ENCODE measurements at places on chromosomes 16 and 17. TPM values are rescaled to one million over a fixed set of nuclear protein-coding genes. Genes with fewer than 3 reads are reported as not detected.
A peak's percentile ranks its signal among the peaks of the same experiment; 100 is the strongest.

KRT40 gene
- total RNA-seq = not detected

GJC1 gene
- total RNA-seq = 8.2 TPM

KRTAP9-1 gene
- total RNA-seq = not detected

WDR90 gene
- 6.5 TPM for total RNA-seq

- peak; percentile 81 for DNase-seq
Measured at GRCh38 chr16:69326172-69326873, 4.1 kb downstream of the PDF start.

GRCh38 chr16:13896543-13897182, 23.3 kb upstream of the ERCC4 start:
- no peak for DNase-seq

GRCh38 chr16:86193528-86194193, 294.7 kb downstream of the IRF8 start:
- DNase-seq = no peak

GRCh38 chr17:6867849-6868248, 36.3 kb upstream of the TEKT1 start:
- no peak for DNase-seq

DNA sequence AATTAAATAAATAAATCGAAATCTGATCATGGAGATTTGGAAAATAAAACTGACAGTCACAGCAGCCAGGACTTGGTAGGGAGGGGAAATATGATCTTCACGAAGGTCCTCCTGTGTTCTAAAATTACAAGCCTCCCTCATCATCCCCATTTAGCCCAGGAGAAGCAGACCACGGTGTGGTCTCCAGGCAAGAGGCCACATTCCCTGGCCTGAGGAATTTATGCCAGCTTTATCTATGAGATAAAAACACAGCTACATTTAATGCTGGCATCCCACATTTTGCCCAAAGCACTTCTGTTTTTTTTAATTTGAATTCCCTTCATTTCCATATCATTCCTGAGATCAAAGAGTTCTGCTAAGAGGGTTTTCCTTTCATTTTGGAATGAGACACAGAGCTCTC, 43.2 kb downstream of the ABCC12 start:
- DNase-seq = peak; percentile 88

GRCh38 chr16:83312015-83312717, 495.6 kb upstream of the HSBP1 start:
- DNase-seq = no peak

DNA sequence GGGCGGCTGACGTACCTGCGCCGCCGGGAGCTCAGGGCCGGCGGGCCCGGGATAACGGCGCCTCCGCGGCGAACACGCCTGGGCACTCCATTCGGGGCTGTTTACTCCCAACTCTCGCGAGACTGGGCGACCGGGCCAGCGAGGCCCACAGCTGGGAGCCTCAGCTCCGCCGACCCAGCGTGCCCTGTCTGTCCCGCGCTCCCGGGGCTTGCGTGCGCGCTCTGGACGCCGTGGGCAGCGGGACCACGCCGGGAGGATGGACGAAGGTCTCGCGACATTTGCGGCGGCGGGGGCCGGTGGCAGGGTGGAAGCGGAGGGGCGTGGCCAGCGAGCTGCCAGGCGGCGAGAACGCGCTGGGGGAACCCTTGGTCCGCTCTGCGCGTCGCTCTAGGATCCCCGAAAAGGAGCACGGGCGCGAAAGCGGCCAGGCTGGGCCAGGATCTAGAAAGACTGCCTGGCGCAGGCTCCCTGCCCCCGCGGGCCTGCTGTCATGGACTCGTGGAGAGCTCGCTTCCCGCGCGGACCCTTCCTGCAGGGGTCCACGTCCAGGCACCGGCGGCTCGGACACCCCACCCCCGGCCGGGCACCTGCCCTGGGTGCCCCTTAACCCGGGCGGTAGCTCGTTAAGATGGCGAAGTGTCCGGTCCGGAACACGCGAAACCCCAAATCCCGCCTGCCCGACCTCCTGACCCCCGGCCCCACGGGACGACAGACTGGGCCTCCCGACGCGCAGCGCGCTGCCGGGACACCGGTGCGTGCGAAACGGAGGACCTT, at the start of gene MBTPS1:
Gene MBTPS1 (minus strand): TSS at position 223 of the 774 bp plus-strand sequence. CDS start 15,159 bp downstream, outside the sequence.
- peak; percentile 99 for DNase-seq

GRCh38 chr17:76725580-76726230, 701 bp downstream of the JMJD6 start:
- DNase-seq = peak; percentile 70

DNA sequence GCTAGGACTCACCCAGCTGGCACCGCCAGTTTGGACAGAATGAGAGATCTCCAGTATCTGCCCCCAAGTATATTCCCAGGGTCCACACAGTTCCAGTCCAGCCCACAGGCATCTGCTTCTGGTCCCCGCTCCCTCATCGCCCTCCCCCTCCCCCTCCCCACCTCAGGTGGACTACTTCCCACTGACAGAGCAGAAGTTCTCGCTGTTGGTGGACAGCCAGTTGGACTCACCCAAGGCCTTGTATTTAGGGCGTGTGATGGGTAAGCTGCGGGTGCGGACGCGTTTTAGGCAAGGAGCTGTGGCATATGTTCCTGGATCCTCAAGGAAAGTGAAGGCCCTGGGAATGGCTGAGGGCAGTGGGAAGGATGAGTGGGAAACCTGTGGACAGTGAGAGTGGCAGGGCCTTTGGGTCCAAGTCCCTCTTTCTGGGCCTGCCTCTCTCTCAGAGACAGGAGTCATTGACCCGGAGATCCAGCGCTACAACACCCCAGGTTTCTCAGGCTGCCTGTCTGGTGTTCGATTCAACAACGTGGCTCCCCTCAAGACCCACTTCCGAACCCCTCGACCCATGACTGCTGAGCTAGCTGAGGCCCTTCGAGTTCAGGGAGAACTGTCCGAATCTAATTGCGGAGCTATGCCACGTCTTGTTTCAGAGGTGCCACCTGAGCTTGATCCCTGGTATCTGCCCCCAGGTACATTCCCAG, 14.9 kb downstream of the CNTNAP1 start:
- no peak for DNase-seq

- no peak for DNase-seq
Measured at GRCh38 chr17:2485543-2485942, 26.1 kb downstream of the METTL16 start.

- no peak for DNase-seq
Measured at GRCh38 chr16:89572485-89573205, 2.9 kb upstream of the CPNE7 start.

DNA sequence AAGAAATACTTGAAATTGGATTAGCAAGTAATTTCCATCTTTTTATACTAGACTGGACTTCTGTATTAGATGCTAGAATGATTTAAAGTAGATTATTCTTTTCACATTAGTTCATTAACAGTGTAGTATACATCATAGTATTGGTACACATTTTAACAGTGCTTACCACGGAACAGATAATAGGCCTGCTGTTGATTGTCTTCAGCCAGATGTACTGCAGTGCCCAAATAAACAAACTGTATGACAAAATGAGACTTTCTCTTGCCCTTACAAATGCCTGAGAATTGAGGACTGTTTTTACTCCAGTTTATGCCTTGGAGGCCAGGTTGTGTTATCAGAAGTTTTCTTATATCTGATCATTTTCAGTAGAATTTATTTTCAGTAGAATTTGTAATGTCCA, 631 bp downstream of the EVI2A start:
- DNase-seq = peak; percentile 32

GRCh38 chr17:13917634-13918033, 151.7 kb upstream of the COX10 start:
- DNase-seq = no peak

DNA sequence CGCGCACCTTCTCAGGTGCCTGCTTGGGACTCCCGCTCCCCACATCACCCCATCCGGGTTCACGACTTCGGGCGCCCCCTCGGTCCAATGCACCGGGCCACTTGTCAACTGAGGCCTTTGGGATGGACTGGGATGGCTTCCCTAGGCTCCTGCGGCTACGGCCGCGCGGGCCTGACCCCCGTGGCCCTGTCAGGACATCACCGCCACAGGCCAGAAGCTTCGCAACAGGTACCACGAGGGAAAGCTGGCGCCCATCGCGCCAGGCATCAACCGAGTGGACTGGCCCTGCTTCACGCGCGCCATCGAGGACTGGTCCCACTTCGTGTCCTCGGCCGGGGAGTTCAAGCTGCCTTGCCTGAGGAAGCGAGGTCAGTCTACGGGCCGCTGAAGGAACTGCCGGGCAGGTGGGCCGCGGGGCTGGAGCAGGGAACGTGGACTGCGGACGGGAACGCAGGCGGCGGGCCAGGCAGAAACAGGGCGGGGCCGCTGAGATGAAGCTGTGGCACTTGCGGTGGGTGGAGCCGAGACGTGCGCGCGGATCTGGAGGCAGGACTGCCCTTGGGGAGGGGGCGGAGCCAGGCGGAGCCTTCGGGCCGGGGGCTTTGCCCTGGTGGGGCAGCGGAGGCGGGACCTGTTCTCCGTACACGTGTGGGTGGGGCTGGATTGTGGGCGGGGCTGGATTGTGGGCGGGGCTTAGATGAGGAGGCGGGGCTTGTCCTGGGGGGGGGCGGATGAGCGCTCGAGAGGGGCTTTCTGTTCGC, 13.7 kb upstream of the CNGB1 start:
- DNase-seq = peak; percentile 18

DNA sequence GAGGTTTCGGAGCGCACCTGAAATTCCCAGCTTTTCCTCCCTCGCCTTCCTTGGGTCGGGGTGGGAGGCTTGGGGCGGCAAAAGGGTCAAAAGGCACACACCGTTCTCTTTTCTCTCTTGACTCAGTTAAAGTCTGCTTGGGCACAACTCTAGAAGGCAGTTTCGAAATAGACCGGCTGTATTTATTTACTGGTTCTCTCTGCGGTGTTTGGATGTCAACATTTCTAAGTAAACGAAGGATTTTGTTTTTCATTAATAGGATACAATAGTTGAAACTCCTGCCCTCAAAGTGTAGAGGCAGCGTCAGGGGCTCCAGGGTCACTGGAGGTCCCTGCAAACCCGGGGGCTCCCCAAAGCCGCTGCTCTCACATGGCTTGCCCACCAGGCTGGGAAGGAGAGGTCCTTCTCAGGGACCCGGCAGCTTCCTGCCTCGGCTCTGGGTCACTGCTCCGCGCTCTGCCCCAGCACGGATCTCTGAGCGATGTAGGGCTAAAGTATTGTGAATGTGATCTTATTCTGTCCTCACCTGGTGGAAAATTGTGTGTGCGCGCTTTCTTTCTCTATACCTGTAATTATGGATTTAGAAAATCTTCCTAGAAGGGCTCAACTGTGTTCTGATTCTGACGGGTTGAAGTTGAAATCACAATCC, 952 bp downstream of the BMERB1 start:
- no peak for DNase-seq

- DNase-seq = peak; percentile 18
Measured at GRCh38 chr16:22977294-22977697, 163.3 kb downstream of the HS3ST2 start.

GRCh38 chr16:17556276-17557052, 85.7 kb upstream of the XYLT1 start:
- no peak for DNase-seq

GRCh38 chr17:77510133-77510796, 369.5 kb downstream of the SEC14L1 start:
- no peak for DNase-seq

- DNase-seq = no peak
Measured at GRCh38 chr16:23876256-23876896, 40.6 kb downstream of the PRKCB start.

DNA sequence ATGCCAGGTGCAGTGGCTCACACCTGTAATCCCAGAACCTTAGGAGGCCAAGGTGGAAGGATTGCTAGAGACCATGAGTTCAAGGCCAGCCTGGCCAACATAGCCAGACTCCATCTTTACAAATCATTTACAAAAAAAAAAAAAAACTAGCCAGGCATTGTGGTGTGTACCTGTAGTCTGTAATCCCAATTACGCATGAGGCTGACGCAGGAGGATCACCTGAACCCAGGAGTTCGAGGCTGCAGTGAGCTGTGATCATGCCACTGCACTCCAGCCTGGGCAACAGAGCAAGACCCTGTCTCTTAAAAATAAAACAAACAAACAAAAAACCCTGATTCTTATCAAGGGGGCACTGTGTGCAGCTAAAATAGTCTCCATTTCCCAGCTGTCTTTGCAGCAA, 16.8 kb upstream of the HAP1 start:
- no peak for DNase-seq

- no peak for DNase-seq
Measured at GRCh38 chr17:19287651-19288050, 50.5 kb downstream of the EPN2 start.

DNA sequence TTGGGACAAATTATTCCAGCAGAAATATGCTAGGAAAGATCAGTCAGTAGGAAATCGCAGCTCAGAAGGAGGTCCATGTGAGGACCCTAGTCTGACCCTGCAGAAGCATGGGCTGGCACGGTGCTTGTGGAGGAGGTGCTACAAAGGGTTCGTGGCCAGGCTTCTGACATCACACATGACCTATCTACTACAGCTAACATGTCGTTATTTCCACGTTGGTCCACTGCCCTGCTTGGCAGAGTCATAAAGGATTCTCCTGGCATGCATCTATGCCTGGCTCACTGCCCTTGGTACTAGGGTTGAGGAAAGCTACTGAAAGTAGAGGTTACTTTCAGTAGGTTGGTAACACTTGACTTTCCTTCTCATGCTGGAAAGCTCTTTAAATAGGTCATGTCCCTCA, 118.1 kb upstream of the SHISA6 start:
- DNase-seq = no peak

DNA sequence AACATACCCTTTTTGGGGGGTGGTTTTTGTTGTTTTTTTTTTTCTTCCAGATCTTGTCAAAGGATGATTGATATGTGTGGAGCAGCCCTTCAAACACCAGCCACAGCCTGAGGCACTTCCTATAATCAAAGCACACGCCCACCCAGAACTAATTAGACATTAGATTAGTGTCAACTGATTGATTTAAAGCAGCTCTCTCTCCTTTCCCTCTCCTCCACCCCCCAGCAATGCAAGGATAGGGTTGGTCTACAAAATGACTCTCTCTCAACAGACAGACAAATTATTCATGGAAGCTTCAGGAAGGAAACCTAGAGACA, 250.3 kb upstream of the SOX9 start:
- no peak for DNase-seq

DNA sequence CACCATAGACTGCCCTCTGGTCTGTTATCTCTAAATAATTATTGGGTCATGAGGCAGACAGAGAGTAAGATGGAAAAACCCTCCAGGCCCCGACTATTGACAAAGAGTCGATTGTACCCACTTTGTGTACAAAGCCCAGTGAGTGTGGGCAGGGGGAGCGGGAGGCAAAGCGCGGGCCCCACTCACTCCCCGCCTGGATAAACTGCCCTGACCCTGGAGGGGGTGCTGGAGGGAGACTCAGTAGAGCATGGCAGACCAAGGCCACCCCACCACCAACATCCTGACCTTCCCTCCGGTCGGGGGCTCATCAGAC, 11.2 kb upstream of the CPSF4L start:
- DNase-seq = no peak

- DNase-seq = no peak
Measured at GRCh38 chr17:40454613-40454995, 11.4 kb downstream of the IGFBP4 start.

- peak; percentile 80 for DNase-seq
Measured at GRCh38 chr17:4195306-4195705, 52.3 kb downstream of the CYB5D2 start.

- no peak for DNase-seq
Measured at GRCh38 chr17:75799402-75799801, 14.8 kb downstream of the UNK start.

DNA sequence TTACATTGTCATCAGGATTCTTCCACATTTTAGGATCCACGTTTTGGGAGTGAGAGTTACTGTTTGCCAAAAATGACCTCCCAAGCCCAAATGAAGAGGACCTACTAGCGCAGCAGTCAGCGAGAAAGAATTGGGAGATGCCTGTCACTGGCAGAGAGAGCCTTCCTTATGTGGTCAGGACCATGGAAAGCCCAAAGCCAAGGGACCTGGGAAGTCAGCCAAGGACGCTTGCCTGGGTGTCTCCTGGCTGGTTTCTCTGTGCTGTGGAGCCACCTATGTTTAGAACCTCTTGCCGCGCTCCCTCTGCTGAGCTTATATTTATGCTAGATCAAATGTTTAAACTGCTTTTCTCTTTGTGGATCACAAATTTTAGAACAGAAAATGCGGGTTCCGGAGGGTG, 24.9 kb upstream of the RHBDL3 start:
- peak; percentile 79 for DNase-seq

Data from myocyte (in vitro differentiated cells).